Non-pigmented ciliary epithelial cell (primary cell): ENCODE measurements at places on chromosomes 1 and 21.

DNA sequence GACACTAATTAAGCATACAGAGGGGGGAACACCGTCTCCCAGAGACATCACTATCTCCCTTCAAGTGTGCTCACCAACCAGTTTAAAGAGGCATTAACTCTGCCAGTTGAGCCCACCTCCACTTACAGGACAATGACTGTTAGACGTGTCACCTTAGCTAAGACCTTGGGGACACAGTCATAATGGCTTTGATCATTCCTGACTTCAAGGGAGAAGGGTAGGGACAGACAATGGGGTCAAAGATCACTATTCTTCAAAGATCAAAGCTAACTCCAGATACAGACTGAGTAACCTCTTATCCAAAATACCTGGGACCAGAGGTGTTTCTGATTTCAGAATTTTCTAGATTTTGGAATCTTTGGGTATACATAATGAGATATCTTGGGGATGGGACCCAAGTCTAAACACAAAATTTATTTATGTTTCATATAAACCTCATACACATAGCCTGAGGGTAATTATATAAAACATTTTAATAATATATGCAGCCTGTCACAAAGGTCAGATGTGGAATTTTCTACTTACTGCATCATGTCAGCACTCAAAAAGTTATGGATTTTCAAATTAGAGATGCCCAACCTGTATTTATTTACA lies 246.1 kb downstream of the SLC45A1 start:
- no peak for DNase-seq

- no peak for DNase-seq
Measured at GRCh38 chr1:44347280-44347679, 7.8 kb downstream of the ERI3 start.

GRCh38 chr21:17930093-17930492 lies 110.9 kb upstream of the C21orf91 start:
- DNase-seq, result no peak

- DNase-seq, result no peak
Measured at GRCh38 chr1:13737398-13737797, 37.4 kb downstream of the PRDM2 start.

DNA sequence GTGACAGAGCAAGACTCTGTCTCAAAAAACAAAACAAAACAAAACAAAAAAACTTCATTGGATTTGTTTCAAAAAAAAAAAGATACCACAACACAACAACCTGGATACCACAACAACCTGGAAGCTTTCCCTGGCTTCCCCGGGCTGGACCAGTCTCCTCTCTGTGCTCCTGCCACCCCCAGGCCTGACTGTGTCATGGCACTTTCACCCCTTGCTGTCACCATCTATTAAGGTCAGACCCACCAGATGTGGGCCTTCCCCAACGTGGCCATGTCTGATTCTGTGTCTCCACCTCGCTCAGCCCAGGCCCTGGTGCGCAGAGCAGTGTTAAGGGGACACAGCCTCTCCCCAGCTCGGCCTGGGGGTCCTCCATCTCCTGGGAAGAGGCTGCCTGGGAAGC lies 28.3 kb upstream of the ACOT11 start:
- no peak for DNase-seq

DNA sequence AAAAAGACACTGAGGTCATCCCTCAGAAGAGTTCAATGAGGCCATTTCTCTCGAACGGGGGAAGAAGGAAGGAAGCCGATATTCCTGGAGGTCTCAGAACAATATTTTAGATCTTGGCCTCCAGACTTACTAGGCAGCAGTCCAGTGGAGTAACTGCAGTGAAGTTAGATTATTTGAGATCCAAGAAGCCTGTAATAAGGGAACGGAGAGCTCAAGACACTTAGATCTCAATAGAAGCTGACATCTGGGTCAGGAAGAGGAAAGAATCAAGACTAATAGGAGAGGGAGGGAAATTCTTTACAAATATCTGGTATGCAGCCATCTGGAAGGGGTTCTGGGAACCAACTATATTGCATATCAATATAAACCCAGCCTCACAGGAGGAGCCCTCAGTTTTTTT lies 13.6 kb upstream of the ENAH start:
- no peak for DNase-seq

DNA sequence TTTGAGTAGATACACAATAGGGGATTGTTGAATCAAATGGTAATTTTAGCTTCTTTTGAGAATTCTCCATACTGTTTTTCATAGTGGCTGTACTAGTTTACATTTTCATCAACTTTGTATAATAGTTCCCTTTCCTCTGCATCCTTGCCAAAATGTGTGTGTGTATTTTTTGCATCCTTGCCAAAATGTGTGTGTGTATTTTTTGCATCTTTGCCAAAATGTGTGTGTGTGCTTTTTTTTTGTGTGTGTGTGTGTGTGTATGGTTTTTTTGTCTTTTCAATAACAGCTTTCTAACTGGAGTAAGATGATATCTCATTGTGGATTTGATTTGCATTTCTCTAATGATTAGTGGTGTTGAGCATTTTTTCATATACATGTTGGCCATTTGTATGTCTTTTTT lies 105.4 kb downstream of the ATP6V1G3 start:
- no peak for DNase-seq

- no peak for DNase-seq
Measured at GRCh38 chr1:93542398-93542797, 94.5 kb downstream of the FNBP1L start.

DNA sequence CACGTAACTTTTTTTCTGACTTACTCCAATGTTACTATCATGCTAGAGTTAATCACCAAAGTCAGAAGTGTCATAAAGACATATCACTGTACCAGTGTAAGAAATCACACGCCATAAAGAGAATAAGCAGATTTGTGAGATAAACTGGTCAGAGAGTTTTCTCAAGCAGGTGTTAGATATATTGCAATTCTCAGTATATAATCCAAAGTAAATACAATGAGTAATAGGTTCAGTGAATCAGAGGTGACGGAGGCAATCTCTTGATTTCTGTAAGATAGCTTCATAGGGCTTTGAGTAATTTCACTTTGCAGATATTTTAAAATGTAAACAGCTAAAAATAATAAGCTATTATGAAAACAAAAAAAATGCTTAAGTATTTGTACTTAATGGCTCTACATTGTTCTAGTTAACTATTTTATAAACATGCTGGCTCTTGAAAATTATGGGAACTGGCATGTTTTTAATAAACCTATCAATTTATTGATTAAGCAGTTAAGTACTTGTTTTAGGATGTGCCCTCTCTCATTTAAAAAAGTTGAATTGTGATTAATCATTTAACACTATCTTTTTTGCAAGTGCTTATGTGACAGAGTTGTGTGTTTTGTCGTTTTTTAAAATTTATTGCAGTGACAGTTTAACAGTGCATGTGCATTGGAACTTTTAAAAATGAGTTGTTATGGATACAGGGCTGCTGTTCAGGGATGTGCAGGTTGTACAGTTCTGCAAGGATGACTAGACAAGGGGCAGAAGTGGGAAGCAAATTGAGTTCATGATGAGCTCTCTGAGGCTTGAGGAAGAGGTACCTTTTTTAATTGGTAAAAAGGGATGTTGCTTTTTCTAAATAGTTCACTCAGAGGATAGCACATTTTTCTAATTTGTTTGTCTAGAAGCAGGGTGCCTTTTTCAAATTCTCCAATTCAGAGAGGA lies 119.1 kb downstream of the USP25 start:
- no peak for DNase-seq

DNA sequence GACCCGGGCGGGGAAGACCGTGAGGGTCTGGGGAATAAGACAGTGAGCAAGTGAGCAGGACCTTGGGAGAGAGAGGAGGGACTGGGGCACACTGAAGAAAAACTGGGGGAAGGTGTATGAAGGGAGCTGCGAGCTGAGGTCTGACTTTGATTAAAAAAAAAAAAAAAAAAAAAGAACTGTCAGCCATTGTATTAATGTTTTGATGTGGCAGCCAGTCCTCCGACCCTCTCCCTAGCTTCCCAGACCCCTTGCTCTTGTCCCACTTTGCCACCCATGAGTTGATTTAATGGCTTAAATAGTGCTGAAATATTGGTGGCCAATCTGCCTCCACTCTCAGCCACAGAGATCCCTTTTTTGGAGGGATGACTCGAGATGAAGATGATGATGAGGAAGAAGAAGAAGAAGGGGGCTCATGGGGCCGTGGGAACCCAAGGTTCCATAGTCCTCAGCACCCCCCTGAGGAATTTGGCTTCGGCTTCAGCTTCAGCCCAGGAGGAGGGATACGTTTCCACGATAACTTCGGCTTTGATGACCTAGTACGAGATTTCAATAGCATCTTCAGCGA lies 652 bp downstream of the HAX1 start:
- no peak for DNase-seq

DNA sequence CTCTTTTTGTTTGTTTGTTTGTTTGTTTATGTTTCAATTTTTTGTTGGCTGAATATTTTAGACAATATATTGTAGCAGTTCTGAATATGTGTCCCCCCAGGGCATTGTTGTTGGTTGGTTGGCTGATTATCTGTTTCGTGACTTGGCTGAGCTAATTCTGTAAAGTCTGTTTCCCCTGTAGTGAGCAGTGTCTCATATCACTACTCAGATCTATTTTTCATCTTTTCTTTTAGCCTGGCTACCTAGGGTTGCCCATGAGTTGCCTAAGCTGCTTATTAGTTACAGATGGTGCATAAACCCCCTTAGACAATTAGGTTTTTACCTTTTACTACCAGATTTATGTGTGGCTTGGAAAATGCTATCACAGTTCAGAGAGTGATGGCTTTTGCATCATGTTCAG lies 32.3 kb downstream of the CFAP57 start:
- DNase-seq, result no peak

GRCh38 chr21:37006486-37007291 lies at the start of gene RIPPLY3:
RIPPLY3 (plus strand) TSS chr21:37006702; CDS start chr21:37006773, 71 bp downstream.
- DNase-seq, result no peak

DNA sequence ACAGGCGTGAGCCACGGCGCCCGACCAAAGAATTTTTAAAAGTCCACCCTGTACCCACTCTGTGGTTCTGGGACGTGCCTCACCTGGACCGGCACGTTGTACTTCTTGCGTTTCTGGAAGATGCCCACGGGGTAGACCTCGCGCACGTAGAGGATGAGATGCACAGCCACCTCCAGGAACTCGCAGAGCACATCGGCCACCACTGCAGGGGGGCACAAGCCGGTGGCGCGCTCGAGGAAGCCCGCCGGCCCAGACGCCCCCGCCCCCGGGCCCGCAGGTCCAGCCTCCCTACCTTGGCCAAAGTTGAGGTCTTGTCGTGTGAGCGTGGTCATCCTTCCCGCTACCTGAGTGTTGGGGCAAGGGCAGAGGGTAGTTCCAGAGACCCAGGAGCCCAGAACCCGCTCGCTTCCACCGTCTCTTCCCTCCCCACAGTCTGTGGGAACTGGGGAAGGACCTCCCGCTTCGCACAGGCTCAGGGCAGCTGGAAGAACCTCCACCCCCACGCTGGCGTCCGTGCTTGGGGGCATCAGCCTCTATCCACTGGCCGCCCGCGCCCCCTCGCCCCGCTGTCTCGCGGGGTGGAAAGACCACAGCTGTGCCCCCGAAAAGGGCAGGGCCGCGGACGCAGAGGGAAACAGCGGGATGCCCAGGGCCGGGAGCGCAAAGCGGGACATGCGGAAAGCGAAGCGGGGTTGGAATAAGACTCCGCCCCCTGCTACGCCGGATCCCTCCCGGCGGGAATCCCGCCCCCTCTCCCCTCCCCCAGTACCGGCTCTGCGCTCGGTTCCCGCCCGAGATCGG lies 478 bp downstream of the MAD2L2 start:
- DNase-seq, result no peak

GRCh38 chr1:1348420-1349255 lies 580 bp downstream of the DVL1 start:
- no peak for DNase-seq

DNA sequence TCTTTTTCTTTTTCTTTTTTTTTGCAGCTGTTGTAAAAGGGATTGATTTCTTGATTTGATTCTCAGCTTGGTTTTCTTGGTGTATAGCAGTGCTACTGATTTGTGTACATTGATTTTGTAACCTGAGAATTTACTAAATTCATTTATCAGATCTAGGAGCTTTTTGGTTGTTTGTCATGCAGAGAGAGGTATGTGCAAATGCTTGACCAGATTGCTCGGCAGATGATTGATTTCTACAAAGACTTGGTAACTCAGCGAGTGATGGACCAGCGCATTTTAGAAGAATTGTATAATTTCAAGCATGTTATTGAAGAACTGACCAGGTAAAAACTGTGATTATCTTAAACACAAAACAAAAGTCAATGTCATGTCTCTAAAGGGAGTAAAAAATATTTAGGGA lies 27.9 kb downstream of the AXDND1 start:
- no peak for DNase-seq

DNA sequence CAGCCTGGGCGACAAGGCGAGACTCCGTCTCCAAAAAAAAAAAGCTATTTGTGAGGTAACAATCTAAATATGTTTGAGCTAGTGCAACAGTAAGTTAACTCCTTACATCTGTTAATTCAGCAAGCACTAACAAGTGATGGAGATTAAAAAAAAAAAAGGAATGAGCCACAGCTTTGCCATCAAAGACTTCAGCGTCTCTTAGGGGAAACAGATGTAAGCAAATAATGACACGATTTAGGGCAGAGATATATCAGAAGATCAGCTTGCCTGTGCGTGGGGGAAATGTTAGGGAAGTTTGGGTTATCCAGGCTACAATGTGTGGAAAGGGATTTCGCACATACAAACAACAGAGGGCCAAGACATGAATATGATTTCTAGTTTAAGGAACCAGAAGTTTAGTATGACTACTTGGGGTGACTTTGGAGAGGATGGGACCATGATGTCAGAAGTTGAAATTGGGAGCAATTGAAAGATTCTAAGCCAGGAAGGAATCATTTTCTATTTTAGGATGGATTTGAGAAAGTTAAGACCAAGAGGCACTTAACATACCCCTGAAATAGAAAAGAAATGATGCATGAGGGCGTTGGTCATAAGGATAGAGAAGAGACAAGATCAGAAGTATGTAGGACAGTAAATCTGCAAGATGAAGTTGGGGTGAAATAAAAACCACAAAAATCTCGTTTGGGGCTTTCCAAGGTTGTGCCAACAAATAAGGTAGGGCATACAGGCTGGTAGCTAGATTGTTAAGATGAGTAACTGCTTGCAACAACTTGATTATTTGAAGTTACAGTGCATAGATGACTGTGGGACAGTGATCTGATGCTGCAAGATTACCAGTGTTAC lies 2.4 kb upstream of the BRWD1 start:
- no peak for DNase-seq

DNA sequence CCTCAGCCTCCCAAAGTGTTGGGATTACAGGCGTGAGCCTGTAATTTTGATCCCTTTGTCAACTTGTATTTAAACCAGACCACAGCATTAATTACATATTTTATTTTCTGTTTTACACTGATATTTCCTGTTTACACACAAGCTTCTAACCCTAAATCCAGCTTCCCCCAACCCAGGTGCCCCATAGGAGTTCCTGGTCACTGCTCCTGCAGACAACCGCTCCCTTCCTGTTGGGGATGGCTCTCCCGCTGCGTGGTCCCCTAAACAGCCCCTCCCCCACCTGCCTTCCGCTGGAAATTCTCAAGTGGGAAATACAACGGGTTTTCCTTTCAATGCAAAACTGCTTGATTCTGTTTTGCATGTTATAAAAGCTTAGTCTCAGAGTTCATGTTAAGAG lies 3.7 kb downstream of the CSTB start:
- no peak for DNase-seq

- DNase-seq, result no peak
Measured at GRCh38 chr1:241592273-241592958, 47.8 kb downstream of the CHML start.
